ENCODE measurements at places on chromosomes 11 and 22. TPM values are rescaled to one million over a fixed set of nuclear protein-coding genes. Genes with fewer than 3 reads are reported as not detected.

GRCh38 chr11:2730272-2731129 lies 30.7 kb upstream of the KCNQ1OT1 start:
- DNase-seq: no peak

GRCh38 chr22:49699476-49699875 lies 128.2 kb downstream of the BRD1 start:
- DNase-seq: no peak

Gene MS4A3
- total RNA-seq: not detected

DNA sequence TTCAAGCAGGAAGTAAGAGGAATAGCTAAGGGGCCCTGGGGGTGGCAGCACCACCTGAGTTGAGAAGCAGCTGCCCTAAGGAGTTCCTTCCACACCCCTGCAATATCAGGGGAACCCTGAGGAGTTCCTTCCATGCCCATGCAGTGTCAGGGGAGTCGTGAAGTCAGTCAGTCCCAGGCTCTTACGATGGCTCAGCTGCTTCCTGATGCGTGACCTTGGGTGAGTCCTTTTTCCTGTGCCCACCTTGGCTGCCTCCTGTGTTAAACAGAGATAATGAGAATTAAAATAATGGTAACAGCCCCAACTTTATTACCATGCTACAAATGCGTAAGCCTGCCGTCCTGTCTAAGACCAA lies 181.1 kb downstream of the MIAT start:
- no peak for DNase-seq

DNA sequence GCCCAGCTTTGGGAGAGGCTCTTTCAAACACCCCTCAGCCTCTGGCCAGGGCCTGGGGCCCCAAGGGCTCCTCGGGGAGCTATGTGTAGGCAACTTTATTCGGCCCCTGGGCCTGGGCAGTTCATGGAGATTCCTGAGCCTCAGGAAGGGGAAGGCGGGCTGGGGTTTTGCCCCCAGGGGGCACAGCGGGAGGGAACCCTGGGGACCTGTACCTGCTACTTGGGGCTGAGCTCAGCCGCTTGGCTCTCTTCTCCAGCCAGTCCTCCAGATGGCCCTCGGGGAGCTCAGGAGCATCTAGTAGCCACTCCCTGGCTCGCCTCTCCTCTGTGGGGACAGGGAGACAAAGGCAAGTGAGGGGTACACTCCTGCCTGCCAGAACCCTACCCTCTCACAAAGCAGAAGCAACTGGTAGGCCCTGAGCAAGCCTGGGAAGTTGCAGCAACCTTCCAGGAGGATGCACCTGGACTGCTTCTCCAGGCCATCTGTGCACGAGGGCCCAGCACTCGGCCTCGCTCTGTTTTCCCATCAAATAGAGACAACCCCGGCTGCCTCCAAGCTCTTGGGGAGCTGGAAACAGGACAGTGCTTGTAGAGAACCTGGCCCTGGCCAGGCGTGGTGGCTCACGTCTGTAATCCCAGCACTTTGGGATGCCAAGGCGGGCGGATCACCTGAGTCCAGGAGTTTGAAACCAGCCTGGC lies 18.5 kb downstream of the CABP7 start:
- no peak for DNase-seq

Gene VPS11
- total RNA-seq: 11.6 TPM

Gene FGF3
- not detected for total RNA-seq

Gene SLC16A8
- total RNA-seq: 1.1 TPM

DNA sequence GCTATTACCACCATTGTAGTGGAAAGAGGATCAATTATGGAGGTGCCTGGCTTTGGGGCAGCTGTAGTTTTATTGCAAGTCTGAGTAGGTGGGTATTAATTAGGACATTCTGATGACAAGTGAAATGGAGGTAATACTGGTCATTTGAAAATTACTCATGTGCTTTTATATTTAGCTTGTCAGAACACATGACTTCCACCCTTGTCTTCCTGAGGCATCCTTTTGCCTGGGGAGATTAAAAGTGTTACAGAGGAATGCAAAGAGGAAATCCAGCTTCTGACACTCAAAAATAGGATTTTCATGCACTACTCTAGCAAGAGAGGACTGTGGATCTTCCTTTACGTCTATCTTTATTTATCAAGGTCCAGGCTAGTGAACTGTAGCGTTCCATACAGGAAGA lies 44.7 kb upstream of the CAPRIN1 start:
- DNase-seq: no peak

- DNase-seq: peak; percentile 20
Measured at GRCh38 chr11:46249103-46249937, 28.1 kb upstream of the CREB3L1 start.

DNA sequence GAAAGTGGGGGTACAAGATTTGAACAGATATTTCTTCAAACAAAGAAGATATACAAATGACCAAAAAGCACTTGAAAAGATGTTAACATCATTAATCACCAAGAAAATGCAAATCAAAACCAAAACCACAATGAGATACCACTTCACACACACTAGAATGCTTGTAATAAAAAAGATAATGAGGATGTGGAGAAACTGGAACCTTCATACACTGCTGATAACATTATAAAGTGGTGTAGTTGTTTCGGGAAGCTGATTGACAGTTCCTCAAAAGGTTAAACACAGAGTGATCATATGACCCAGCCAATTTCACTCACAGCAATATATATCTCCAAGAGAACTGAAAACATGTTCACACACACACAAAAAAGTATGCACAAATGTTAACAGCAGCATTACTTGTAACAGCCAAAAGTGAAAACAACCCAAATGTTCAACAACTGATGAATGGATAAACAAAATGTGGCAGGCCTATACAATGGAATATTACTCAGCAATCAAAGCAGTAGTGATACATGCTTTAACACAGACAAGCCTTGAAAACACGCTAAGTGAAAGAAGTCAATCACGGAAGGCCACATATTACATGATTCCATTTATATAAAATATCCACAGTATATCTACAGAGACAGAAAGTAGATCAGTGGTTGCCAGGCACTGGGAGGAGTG lies 15.1 kb downstream of the PITPNB start:
- no peak for DNase-seq

Gene SCN3B
- 2.1 TPM for total RNA-seq

GRCh38 chr11:69498614-69499175 lies 17.2 kb downstream of the LINC01488 start:
- DNase-seq: no peak

Gene CABP4
- total RNA-seq: 1.2 TPM

DNA sequence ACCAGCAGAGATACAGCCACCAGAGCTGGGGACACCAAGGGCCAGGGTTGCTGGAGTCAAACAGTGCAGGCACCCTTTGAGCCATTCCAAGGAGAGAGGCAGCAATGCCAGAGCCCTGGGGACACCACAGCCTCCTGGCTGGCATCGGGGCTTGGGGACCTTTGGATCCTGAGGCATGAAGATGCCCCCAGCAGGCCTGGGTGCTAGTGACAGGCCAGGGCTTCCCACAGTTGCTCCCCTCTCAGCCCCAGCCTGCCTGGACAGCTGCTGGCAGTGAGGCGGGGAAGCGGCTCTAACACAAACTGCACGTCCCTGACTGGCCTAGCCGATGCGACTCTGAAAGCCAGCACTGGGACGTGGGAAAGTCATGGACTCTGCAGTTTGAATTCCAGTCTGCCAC lies 2.7 kb downstream of the CD5 start:
- no peak for DNase-seq

GRCh38 chr11:74288161-74288560 lies 23.3 kb downstream of the P4HA3 start:
- DNase-seq: no peak

Gene GLYAT
- total RNA-seq: not detected

Gene TENM4
- total RNA-seq: 0.53 TPM

GRCh38 chr11:126704096-126704495 lies 296.5 kb downstream of the KIRREL3 start:
- DNase-seq: no peak

Gene ANGPTL5
- not detected for total RNA-seq

Gene MYOD1
- total RNA-seq: 679 TPM

DNA sequence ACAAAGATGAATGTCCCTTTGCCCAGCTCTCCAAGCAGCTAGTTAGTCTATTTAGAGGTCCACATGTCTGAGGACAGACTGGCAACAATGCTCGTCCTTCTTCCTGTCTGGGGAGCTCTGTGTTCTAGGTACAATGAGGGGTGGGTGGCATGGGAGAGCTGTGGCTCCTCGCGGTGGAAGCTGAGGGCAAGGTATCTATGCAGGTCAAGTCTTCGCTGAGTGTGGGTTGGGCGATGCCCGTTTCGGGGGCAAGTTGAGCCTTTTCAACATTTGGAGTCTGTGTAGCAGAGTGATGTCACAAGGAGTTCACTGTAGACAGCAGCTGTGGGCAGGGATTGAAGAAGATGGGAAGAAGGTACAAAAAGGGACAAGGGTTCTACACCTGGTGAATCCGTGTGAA lies 163.2 kb downstream of the FEZ1 start:
- no peak for DNase-seq

DNA sequence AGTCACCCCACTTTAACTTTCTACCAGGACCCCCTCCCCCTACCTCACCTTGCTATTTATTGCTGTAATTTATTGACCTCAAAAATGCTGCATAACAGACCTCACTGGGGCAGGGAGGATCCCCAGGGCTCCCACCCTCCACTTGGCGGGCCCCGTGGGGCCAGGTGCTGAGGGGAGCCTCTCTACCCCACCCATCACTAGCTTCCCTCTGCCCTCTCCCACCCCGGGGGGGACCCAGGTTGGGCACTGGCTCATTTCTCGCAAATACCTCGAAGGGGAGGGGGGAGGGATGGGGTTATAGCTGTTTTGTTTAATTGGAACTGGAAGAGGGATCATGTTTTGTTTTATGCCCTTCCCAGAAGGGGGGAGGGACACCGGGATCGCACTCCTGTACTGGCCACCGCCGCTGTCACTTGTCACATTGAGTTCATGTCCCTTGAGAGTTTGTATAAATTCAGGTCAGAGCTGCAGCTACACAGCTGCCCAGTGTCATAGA lies 16.3 kb upstream of the TMEM191C start:
- DNase-seq: peak; percentile 1

Gene BBOX1
- total RNA-seq: not detected

DNA sequence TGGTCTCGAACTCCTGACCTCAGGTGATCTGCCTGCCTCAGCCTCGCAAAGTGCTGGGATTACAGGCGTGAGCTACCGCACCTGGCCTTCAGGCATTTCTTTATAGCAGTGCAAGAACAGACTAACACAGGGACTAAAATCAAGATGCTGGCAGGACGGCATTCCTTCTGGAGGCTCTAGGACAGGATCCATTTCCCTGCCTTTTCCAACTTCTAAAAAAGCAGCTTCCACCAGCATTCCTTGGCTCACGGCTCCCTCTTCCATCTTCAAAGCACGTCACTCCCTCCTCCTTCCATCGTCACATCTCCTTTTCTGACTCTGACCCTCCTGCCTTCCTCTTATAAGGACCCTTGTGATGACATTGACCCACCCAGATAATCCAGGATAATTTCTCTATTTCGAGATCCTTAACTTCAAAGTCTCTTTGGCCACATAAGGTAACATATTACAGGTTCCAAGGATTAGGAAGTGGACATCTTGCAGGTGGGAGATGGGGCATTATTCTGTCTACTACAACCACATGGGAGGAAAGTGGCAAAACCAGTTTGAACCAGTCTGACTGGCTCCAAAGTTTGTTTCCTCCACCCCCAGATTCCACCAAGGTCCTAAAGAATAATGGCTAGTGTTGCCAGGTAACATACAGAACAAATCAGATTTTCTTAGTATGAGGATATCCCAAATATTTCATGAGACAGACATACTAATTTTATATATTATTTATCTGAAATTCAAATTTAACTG lies 172.5 kb downstream of the MN1 start:
- DNase-seq: no peak

GRCh38 chr11:8030526-8031247 lies 43.5 kb downstream of the EIF3F start:
- no peak for DNase-seq

DNA sequence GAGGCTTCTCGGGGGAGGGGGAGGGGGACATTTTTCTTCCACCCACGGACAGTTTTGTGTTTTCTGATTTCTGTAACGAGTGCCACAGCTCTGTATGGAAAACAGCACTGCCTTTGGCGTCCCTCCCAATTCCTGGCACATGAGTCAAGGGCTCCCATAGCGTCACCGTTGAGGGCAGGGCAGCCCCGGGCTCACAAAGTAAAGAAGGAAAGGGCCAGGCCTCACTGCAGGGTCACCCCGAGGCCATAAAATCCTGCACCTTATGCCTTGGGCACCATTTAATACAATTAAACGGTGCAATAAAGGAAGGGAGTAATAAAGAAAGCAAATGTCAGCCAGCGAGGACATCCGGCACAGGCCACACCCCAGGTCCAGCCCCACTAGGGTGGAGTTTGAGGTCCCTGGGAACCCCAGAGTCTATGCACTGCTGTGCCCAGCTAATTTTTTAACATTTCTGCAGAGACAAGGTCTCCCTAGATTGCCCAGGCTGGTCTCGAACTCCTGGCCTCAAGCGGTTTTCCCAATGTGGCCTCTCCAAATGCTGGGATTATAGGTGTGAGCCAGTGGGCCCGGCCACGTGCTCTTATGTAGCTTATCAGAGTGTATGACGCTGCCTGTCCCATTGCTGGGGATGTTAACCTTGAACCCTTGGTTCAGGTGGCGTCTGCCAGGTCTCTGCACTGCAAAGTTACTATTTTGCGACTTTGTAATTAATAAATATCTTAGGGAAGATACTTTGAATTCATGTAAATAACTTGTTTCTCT lies 13.6 kb upstream of the MUC2 start:
- DNase-seq: no peak

GRCh38 chr11:85737738-85738137 lies 51.7 kb upstream of the CCDC89 start:
- no peak for DNase-seq

Gene PHLDA2
- total RNA-seq: not detected

Gene OTOG
- total RNA-seq: 3.3 TPM

Gene GTSE1
- 57.8 TPM for total RNA-seq
